ENCODE measurements at places on chromosomes 5 and 9.

- DNase-seq, result no peak
Observed at GRCh38 chr5:120016717-120017382, 387.5 kb downstream of the FAM170A start.

DNA sequence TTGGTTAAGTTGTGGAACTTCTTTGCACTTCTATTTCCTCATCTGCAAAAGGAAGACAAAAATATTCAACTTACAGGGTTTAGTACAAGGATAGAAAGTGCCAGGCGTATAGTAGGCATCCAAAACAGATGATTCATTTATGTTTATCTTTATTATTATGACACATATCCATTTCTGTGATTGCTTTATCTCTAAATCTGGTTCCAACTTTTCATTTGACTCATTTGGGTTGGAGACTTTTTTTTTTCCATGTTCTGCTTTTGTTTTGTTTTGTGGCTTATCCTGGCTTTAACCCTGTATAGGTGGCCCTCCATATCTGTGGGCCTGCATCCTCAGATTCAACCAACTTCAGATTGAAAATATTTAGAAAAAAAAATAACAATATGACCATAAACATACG, 186.7 kb upstream of the SLC24A2 start:
- DNase-seq, result peak; percentile 21

- no peak for DNase-seq
Observed at GRCh38 chr9:136703276-136703860, 9.0 kb upstream of the DIPK1B start.

GRCh38 chr5:149211566-149211965, 60.1 kb upstream of the AFAP1L1 start:
- DNase-seq, result peak; percentile 83

GRCh38 chr5:143431789-143432188, 28.3 kb upstream of the NR3C1 start:
- DNase-seq, result no peak

- peak; percentile 20 for DNase-seq
Observed at GRCh38 chr5:135565725-135566421, 12.9 kb downstream of the CXCL14 start.

GRCh38 chr5:148403344-148403743, 19.6 kb downstream of the FBXO38 start:
- DNase-seq, result no peak
